ENCODE measurements at places on chromosomes 16 and 17.

DNA sequence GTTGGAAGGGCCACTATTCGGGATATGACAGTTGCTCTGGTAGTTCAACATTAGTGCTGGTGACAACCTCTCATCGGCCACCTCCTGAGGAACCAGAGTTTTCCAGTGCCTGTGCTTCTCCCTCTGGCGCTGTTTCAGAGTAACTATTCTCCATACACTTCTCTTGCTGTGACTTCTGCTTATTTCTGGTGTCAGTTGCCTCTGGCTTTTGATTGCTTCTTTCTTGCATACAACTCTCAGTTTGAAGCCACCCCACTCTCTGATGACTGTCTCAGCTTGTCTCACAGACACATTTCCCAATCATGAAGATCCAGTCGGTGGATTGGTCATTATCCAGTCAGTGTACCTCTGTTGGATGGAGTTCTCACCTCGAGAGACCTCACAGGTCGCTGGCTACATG is 3.4 kb upstream of the TM4SF5 start:
- DNase-seq: no peak

- no peak for DNase-seq
Measured at GRCh38 chr17:50459756-50460155, 8.9 kb downstream of the CHAD start.

GRCh38 chr17:13244513-13244912 is 226.7 kb upstream of the ELAC2 start:
- no peak for DNase-seq

- DNase-seq: no peak
Measured at GRCh38 chr17:77778636-77779489, 179.6 kb upstream of the TNRC6C start.

GRCh38 chr17:79406316-79406715 is 204.5 kb downstream of the RBFOX3 start:
- DNase-seq: no peak

DNA sequence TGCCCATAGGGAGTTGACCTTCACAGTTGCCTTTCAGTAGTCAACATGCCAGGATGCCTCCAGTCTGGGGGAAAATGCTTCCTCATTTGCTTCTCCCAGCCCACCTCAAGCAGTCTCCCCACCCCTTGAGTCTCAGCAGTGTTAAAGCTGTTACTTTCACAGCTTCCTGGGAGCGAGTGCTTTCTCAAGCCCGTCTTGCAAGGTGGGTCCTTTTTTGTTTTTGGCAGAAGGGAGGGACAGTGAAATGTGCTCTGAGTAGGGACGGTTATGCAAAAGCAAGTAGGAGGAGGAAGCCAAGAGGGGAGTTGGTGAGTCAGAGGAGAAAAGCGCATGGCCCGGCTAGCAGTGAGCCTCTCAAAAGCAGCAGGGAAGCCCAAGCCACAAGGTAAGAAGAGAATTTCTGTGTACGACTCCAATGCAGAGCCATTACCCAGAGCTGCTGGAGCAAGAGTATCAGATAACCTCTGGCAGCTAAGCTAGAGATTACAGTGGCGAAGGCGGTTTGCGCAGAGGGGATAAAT is at the start of gene CHST4:
CHST4 (plus strand) TSS at position 316 of the 521 bp plus-strand sequence. CDS start 10,252 bp downstream, outside the sequence.
- peak; percentile 94 for DNase-seq

GRCh38 chr16:2707368-2708289 is 12.4 kb downstream of the PRSS27 start:
- no peak for DNase-seq

- DNase-seq: no peak
Measured at GRCh38 chr16:11078812-11079459, 134.6 kb downstream of the CLEC16A start.

DNA sequence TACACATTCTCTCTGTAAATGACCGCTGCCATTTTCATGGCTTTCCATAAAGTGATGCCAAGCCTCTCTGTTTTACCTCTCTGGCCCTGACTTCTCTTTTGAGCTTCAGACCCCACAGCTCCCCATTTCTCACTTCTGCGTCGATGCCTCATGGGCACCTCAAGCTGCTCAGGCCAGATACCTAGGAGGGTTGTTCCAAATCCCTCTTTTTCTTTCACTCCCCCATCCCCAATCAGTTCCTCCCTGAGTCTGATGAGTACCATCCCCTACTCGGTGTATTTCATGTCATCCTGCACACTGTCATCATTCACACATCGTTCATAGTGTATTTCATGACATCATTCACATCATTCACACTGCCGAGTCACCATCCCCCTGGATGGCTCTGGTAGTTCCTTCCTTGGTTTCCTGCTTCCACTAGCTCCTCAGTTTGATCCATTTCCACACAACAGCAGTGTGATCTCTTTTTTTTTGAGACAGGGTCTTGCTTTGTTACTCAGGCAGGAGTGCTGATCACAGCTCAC is 43.1 kb downstream of the NTN1 start:
- no peak for DNase-seq

GRCh38 chr17:58702045-58702476 is 9.7 kb downstream of the RAD51C start:
- DNase-seq: no peak

DNA sequence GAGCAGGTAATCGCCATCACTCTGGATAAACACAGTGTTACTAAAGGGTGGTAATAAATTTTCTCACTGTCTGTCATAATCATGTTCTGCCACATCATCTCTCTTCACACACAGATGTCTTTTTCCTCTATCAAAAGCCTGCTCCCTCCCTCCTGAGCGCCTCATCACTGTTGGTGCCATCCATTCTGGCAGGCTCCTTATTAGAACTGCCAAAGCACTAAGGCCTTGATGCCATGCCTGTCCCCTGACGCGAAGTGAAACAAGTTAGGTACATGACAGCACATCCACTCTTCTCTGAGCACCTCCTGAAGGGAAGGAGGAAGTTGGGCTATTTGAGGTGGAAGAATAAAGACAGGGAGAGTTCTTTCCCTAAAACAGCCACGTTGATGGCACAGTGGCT is 38.2 kb upstream of the AXIN2 start:
- no peak for DNase-seq

DNA sequence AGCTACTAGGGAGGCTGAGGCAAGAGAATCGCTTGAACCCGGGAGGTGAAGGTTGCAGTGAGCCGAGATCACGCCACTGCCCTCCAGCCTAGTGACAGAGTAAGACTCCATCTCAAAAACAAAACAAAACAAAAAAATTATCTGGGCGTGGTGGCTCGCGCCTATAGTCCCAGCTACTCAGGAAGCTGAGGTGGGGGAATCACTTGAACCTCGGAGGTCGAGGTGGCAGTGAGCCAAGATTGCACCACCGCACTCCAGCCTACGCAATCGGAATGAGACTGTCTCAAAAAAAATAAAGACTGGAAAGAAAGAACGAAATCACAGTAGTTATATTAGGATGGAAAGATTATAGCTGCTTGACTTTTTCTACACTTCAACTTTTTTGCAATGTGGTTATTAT is 18.9 kb downstream of the COG1 start:
- no peak for DNase-seq

- no peak for DNase-seq
Measured at GRCh38 chr16:65509172-65509571, 387.3 kb upstream of the CDH11 start.

GRCh38 chr17:77001487-77001886 is 133.3 kb downstream of the MGAT5B start:
- DNase-seq: no peak

DNA sequence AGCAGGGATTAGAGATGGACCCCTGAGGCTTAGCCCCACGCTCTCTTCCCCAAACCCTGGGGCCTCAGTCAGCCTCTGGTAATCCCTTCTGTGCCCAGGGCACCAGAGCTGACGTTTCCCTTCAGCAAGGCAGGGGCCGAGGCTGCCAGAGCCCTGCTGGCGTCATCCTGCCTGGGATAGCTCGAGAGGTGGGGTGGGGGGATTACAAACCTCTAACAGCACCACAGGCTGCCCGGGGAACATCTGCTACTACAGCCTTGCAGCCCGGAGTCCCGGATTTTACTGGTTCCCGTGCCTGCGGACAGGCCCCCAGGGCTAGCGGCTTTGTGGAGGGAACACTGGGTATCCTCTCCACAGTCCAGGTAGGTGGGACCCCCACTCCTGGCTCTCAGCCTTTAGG is at the start of gene AANAT:
AANAT (plus strand) TSS at position 238 of the 400 bp plus-strand sequence. CDS start 1,144 bp downstream, outside the sequence.
- DNase-seq: no peak

GRCh38 chr16:80971819-80972218 is 34.9 kb downstream of the CMC2 start:
- DNase-seq: no peak

DNA sequence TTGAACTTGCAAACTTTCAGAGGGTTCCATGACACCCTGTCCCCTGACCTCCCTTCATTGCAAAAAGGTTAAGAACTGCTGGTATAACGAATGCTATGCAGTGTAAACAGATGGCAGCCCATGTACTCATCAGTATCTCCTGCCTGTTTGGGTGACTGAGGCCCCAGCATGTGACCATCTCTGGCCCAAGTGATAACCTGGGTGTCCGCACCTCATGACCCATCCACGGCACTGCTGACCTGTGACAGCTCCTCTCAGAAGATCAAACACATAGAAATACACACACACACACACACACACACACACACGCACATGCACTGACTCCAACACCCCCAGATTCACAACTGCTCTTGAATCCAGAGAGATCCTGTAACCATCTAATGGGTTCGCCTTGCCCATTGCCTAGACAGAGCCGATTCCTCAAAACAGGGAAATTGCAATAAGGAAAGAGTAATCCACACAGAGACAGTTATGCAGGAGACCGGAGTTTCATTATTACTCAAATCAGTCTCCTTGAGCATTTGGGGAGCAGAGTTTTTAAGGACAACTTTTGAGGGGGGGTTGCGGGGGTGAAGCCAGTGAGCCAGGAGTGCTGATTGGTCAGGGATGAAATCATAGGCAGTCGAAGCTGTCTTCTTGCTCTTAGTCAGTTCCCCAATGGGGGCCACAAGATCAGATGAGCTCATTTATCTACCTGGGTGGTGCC is 11.3 kb upstream of the PHOSPHO1 start:
- DNase-seq: no peak

- DNase-seq: no peak
Measured at GRCh38 chr17:40321961-40322357, 13.0 kb downstream of the RARA start.

GRCh38 chr16:27426423-27427408 is 24.7 kb downstream of the IL21R start:
- DNase-seq: peak; percentile 12

GRCh38 chr17:81510785-81511553 is 1.6 kb downstream of the ACTG1 start:
- DNase-seq: no peak

DNA sequence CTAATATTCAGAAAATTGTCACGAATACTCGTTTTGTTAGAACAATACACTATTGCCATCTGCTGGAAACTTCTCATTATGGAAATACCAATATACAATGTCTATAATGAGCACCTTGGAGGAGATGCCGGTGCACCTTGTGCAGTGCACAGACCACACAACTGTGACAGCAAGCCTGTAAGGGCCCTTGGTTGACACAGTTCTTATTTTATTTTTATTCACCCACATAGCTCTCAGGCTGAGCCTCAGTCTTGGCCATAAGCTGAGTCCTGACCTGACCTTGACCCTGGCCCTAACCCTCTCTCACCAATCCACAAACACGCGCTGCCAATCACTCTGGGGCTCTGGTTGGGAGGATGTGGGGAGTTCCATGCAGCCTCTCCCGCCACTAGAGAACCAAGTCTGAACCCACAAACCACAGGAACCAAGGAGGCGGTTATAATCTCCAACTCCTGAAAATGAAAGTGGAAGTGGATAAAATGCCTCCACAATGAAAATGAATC is 7.6 kb downstream of the AIPL1 start:
- no peak for DNase-seq

DNA sequence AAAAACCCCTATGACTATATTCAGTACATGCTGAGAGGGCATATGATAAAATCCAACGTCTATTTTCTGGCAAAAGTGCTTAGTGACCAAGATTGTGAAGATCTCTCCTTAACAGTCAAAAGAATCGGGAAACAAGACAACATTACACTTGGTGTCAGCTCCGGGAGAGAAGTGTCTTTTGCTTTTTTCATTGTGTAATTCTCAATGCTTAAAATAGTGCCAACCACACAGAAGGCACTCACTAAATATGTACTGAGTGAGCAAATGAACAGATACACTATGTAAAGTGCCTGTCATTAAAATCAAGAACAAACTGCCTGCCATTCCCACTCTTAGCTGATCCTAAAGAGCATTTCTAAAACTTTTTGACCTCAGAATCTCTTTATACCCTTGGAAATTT is 34.1 kb downstream of the VPS53 start:
- DNase-seq: no peak

- DNase-seq: no peak
Measured at GRCh38 chr17:5943232-5943631, 126.9 kb upstream of the WSCD1 start.

DNA sequence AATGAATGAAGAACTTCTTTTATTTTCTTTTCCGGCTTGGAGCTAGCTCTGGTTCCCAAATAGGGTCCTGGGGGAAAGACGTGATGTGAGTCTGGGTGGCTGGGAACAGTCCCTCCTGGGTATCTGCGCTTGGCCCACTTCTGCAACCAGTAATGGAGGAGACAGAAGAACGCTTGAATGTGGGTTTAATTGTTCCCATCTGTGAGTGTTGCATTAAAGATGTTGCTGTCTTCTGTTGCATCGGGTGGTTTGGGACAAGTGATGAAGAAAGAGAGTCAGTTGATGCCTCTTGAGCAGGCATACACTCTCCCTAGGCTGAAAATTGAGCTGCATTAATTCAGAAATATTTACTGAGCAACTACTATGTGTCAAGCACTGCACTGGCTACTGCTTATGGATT is 511.1 kb downstream of the CDH13 start:
- no peak for DNase-seq

GRCh38 chr17:31746884-31747495 is 112.1 kb downstream of the COPRS start:
- no peak for DNase-seq

- DNase-seq: no peak
Measured at GRCh38 chr17:28925912-28926365, 23.1 kb upstream of the DHRS13 start.

GRCh38 chr16:53055541-53056391 is 975 bp downstream of the CHD9 start:
- DNase-seq: peak; percentile 64

GRCh38 chr17:72884066-72884465 is 208.4 kb downstream of the SLC39A11 start:
- no peak for DNase-seq

GRCh38 chr17:19614900-19615299 is 33.7 kb upstream of the ALDH3A2 start:
- no peak for DNase-seq

- no peak for DNase-seq
Measured at GRCh38 chr17:74677558-74678466, 34.9 kb downstream of the CD300LF start.
